A673 (cell line): ENCODE measurements at places on chromosomes 5 and 9.

GRCh38 chr9:94610181-94610606 is 16.6 kb upstream of the FBP2 start:
- DNase-seq: no peak

GRCh38 chr5:5939759-5940370 is 438.5 kb downstream of the MED10 start:
- no peak for DNase-seq

DNA sequence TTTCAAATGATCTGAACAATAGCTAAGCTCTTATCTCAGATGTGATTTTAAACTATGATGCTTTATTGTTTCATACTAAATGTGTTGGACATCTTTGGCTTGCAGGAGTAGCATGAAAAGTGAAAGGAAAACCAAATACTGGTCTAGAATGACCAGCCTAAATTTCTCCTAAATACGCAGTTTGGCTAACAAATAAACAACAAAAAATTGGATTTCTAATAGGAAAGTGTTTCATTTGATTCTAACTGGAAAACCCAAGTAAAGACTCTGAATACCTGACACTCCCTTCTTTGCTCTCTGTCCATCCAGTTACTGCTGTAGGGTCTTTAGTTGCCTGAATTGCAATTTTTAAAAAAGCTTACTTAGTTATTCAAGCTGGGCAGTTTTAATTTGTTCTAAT is 111.7 kb upstream of the ACOT12 start:
- DNase-seq: no peak

- DNase-seq: no peak
Observed at GRCh38 chr5:31585166-31585894, 53.2 kb downstream of the C5orf22 start.

DNA sequence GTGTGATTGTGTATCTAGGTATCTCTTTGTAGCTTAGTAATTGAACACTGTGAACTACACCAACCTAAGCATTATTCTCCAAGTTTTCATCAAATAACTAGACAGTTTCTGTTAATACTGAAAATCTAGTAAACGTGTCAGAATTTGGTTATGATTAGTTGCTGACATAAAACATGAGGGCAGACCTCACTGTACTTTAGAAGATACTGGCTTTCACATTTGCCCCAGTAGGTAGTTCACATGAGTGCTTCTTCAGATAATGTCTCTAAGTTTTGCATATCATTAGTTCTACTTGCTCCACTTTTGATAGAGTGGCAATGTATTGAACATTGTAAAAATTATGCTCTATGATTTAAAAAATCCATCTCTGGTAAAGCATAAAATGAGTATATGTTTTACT is 7.1 kb downstream of the CDKN2B start:
- DNase-seq: no peak

DNA sequence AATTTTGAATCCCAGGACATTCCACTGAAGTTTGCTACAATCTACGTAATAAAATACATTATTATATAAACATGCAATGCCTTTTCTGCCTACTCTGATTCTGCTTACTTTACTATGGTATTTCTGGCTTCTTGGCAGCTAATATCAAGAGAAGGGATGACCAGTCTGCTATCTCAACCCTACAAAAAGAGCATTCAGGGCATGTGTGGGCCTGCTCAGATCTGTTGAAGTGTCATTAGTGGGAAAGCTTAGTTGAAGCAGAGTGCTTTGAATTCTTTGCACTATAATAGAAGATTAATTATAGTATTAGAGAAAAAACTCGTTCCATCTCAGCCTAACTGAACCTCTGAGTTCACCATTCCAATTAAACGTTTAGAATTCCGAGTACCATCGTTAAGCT is 339.5 kb upstream of the ISL1 start:
- DNase-seq: no peak

- DNase-seq: peak; percentile 77
Observed at GRCh38 chr5:114361724-114362196, at the start of gene KCNN2. Gene KCNN2 (plus strand): TSS chr5:114362070. CDS start chr5:114362140, 70 bp downstream.

GRCh38 chr9:35826071-35826701 is 2.3 kb downstream of the FAM221B start:
- peak; percentile 79 for DNase-seq

DNA sequence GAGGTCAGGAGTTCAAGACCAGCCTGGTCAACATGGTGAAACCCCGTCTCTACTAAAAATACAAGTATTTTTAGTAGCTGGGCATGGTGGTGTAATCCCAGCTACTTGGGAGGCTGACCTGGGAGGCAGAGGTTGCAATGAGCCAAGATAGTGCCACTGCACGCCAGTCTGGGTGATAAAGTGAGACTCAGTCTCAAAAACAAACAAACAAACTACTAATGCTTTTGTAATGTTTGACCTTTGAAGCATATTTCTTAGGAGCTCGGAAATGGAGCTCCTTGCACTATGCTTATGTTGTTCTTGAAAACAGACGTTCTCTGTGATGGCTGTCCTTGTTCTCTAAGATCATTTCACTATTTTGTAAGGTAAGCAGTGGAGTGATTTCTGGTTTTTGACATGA is 6.0 kb downstream of the F2RL2 start:
- DNase-seq: no peak

DNA sequence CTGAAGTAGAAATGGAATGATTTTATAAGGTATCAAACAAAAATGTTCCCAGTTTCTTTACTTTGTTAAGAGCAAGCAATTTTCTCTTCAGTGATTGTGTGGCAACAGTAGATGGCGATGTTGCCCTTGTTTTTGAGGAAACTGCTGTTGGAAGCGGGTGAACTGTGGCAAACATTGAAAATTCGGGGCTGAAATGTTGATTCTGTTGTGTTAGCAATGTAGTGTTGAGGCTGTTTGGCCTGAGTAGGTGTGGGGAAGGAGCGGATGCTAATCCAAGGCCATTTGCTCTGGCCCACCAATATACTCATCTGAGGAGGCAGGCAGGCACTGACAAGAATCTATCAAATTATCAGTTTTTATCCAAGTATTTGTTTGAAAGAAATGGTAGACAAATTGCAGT is 129.8 kb downstream of the SLC12A2 start:
- DNase-seq: peak; percentile 71

GRCh38 chr5:168076561-168076991 is 214.9 kb upstream of the WWC1 start:
- DNase-seq: peak; percentile 89

DNA sequence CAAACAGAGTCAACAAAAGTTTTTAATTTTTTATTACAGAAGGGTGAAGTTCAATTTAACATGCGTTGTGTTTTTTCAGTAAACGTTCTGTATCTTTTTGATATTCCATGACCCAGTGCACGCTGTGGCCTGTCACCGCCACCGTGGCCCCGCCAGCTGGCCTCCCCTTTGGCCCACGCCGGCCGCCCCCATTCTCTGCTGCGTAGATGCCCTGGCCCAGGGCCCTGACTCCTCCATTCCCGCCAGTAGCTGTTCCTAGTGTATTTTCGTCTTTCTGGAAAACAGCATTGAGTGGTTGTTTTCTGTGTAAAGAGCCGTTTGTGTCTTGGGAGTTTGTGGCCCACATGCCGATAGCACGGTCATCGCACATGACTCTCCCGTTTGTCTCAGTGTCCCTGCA is 6.1 kb downstream of the RNU6ATAC start:
- no peak for DNase-seq

DNA sequence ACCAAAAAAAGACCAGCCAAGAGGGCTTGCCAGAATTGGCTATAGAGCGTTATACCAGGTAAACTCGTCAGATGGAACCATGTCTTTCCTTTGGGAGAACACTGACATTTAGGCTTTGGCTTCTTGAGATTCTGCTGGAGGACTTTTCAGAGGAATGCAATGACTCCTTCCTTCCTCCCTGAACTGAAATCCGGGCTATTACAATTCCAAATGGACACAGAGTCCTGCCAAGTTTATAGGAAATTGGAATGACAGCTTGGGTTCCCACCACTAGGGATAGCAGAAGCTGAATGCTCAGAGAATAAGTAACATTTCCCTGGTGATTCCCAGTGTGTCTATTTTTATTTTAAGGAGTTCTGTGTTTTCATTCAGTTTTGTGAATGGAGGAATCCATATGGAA is 143.0 kb downstream of the FGF1 start:
- DNase-seq: no peak

GRCh38 chr9:129414993-129415941 is 205.6 kb downstream of the C9orf50 start:
- no peak for DNase-seq

DNA sequence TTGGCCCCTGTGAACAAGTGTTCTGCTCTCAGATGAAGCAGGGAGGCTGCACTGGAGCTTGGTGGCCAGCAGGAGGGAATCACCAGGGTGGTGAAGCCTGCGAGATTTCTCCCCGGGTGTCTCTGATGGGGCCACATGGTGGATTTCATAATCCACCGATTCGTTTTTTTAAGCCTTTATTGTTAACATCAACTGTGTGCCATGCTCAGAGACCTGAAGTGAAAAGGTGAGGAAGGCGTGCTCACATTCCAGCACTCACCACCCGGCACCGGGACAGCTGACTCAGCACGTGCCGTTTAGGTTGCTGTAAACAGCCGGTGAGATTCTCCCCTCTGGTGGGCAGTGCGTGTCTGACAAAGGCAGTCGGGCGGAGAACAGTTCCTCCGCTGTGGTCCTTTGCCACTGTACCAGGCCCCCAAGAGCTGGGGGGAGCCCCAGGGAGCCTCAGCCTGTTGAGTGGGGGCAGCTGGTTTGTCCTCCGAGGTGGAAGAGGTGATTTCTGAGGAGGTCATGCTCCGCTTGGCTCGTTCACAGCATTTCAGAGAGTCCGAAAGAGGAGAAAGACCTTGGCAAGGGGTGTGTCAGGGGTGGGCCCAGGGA is 12.7 kb upstream of the AHRR start:
- peak; percentile 32 for DNase-seq

- no peak for DNase-seq
Observed at GRCh38 chr5:73545403-73545779, 20.0 kb downstream of the ANKRA2 start.

GRCh38 chr5:180305481-180305880 is 13.6 kb upstream of the MAPK9 start:
- DNase-seq: no peak

DNA sequence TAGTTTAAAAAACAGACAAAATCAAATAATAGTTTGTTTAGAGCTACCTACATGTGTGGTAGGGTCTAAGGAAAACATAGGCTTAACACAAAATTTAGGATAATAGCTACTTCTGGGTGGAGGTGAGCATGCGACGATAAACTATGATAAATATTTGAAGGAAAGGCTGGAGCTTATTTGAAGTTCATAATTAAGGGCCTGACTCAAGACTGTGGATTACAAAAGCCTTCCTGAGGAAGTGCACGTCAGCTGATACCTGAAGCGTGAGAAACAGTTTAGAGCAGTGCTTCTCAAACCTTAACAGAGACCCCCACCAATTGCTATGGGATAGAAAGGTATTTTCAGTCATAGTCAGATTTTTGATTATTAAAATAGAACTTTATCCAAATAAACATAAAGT is 20.4 kb upstream of the UBLCP1 start:
- no peak for DNase-seq

DNA sequence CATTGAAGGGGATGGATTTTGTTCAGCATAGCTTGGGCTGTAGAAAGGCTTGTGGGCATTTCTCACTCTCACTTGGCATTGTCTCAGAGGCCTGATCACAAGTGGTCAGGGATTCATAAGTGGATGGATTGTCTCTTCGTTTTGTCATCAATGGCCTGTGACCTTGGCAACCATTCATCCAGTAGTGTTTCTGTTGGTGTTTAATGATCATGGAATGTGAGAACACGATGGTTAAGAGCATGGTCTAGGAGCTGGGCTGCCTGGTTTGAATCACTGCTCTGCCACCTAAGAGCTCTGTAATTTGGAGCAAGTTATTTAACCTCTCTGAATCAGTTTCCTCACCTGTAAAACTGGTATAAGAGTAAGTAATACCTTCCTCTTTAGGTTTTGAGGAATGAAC is 430.1 kb upstream of the MEF2C start:
- no peak for DNase-seq

DNA sequence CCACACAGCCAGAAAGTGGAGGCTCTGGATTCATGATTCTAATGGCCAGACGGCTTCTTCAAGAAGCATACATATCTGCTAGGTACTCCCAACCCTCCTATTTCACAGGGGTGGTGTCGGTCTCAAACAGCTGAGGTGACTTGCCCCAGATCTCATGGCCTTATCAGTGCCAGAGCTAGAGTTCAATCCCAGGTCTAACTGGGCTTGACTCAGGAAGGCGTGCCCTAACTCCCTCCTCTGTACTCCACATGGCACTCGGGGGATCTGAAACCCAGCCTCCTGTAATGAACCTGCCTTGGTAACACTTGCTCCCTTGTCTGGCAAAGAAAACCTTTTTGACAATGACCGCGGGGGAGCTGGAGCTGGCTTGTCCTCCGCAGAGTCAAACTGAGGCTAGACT is 2.1 kb downstream of the QRFP start:
- no peak for DNase-seq

DNA sequence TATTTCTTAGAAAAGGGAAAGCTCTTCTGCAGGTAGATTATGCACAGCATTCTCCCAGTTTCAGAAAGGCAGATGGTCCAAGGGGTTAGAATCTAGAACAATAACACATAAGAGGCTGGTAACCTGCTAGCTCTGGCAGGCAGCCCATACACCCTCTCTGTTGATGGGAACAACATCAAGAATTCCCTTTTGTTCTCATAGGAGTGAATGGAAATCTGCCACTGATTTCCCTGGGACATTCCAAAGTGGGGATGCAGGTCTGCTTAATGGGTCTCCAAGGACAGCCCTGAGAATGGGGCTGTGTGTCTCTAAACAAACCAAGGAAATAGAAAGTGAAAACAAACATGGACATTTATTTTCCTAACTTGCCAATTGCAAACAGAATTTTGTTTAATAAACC is 456.8 kb downstream of the EBF1 start:
- DNase-seq: no peak

DNA sequence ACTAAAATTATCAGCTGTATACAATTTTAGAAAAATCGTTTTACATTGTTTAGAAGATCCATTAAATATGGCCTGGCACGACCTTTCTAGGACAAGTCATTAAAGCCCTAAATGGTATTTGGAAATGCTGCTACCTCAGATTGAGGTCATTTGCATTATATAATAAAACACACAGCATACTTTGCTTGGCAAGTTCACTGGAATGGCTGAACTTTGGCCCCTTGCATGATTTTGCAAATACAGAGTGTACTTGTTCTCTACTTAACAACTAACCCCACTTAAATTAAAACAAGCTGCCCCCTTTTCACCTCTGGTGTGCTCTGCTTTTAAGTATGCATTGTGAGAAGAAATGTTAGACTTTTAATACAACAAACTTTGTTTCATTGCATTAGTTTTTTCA is 860.1 kb downstream of the PTPRD start:
- DNase-seq: no peak

- no peak for DNase-seq
Observed at GRCh38 chr9:124720429-124721108, 50.5 kb downstream of the NR6A1 start.
